ENCODE measurements at places on chromosomes 11 and 22. TPM values are rescaled to one million over a fixed set of nuclear protein-coding genes. Genes with fewer than 3 reads are reported as not detected.

OR6T1 gene
- not detected for total RNA-seq

GAL gene
- total RNA-seq = 0.40 TPM

FADD gene
- 12.1 TPM for total RNA-seq

OR6X1 gene
- not detected for total RNA-seq

PLAAT2 gene
- not detected for total RNA-seq

TNRC6B gene
- total RNA-seq = 21.7 TPM

TSPAN32 gene
- 2.7 TPM for total RNA-seq

CLMP gene
- total RNA-seq = 13.9 TPM

SLC7A4 gene
- total RNA-seq = 0.13 TPM

VPS11 gene
- 19.9 TPM for total RNA-seq

C22orf15 gene
- total RNA-seq = 0.66 TPM

ALKBH8 gene
- total RNA-seq = 8.8 TPM

DAGLA gene
- 2.0 TPM for total RNA-seq

FAR1 gene
- total RNA-seq = 33.4 TPM

GSTT2B gene
- total RNA-seq = 4.5 TPM

DLG2 gene
- 14.5 TPM for total RNA-seq

PLEKHA7 gene
- total RNA-seq = 2.6 TPM

CEND1 gene
- total RNA-seq = 0.04 TPM

ESRRA gene
- 30.1 TPM for total RNA-seq

LDLRAD3 gene
- total RNA-seq = 12.0 TPM

ZP1 gene
- not detected for total RNA-seq

KCNQ1 gene
- total RNA-seq = 0.84 TPM

MYO18B gene
- total RNA-seq = 80.6 TPM

MIOX gene
- total RNA-seq = not detected

OR5A1 gene
- total RNA-seq = not detected

ARHGAP42 gene
- total RNA-seq = 26.6 TPM

PKP3 gene
- 0.13 TPM for total RNA-seq

PANX3 gene
- total RNA-seq = 0.04 TPM

LTBP3 gene
- 50.2 TPM for total RNA-seq

KCTD14 gene
- total RNA-seq = 0.89 TPM

SELENOM gene
- 35.1 TPM for total RNA-seq

TMEM121B gene
- total RNA-seq = 1.2 TPM
